Fibroblast of skin of scalp (primary cell): ENCODE measurements at places on chromosomes 4 and X.
A peak's percentile ranks its signal among the peaks of the same experiment; 100 is the strongest.

- peak; percentile 31 for DNase-seq
Observed at GRCh38 chr4:25020236-25020635, 10.5 kb downstream of the LGI2 start.

- DNase-seq: no peak
Observed at GRCh38 chrX:129650821-129651510, 3.8 kb downstream of the APLN start.

DNA sequence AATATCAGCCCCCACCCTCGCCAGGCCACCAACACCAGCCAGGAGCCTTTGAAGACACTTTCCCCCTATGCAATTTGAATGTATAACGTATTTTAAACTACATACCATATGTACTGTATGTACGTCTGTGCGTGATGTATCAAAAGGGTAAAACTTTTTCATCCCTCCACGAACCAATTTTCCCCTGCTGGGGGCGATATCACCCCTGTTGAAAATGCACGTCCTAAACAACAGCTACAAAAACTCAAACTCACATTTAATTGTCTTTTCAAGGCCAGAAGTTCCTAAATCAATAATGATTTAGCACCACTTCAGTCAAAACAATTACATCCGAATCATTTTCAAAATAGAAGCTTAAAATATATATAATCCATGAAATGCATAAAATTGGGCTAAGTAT lies 1.4 kb downstream of the VEGFD start:
- DNase-seq: no peak

- DNase-seq: peak; percentile 92
Observed at GRCh38 chr4:53490965-53491622, 100.2 kb downstream of the LNX1 start.

DNA sequence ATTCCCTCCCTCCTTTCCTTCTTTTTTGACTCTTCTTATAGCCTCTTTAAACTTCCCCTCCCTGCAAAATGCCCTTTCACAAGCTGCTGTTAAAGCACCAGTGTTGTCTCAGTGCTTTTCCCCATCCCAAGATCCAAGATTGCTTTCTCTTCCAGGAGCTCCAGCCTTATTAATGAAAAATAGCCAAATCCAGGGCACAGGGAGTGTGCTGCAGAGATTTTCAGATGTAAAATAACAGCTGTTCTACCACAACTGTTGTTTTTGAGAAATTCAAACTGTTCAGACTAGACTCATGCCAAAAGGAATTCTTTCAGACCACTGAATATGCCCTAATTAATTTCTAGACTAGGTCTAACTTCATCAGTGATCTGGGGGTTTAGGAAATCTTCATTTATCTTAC lies 47.0 kb upstream of the GPC3 start:
- DNase-seq: no peak

DNA sequence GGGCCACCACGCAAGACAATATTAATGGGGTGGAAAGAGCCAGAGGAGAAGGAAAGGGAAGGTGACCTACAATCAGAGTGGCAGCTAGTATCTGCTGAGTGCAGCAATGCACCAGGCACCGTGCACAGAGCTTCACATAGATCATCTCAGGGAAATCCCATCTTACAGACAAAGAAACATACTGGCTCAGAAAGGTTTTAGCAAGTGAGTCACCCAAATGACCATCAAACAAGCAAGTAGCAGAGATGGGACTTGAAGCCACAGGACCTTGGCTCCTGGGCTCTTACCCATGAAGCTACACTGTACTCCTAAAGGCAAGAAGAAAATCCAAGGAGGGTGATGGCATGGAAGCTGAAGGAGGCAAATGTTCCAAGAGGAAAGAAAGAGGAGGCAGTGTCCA lies 6.8 kb downstream of the ANXA5 start:
- DNase-seq: peak; percentile 64

DNA sequence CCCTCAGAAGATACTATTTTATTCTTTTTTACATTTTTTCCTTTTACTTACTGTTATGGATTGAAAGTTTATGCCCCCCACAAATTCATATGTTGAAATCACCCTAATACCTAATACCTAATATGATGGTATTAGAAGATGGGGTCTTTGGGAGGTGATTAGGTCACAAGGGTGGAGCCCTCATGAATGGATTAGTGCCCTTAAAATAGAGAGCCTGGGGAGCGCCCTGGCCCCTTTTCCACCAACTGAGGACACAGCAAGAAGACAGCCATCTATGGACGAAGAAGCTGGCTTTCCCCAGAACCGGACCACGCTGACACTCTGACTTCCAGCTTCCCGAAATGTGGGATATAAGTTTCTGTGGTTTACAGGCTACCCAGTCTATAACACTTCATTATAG lies 58.6 kb upstream of the FAT1 start:
- no peak for DNase-seq

DNA sequence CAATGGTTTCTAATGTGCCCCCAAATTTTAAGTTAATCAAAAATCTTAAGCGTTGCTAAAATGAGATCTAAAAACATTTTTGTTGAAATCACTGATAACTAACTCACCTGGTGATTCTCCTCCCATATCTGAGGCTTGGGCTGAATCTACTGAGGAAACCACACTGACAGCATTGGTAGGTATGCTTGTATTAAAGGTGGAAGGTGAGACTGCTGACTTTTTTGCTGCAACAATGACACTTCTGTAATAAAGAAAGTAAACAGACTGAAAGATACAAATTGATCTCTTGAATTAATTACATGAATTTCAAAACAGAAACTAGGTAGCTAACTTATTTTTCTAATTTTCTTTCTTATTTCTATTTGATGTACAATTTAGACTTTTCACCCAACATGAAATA lies 198.1 kb downstream of the LRBA start:
- DNase-seq: no peak

- no peak for DNase-seq
Observed at GRCh38 chrX:7074148-7074907, 73.2 kb upstream of the STS start.

DNA sequence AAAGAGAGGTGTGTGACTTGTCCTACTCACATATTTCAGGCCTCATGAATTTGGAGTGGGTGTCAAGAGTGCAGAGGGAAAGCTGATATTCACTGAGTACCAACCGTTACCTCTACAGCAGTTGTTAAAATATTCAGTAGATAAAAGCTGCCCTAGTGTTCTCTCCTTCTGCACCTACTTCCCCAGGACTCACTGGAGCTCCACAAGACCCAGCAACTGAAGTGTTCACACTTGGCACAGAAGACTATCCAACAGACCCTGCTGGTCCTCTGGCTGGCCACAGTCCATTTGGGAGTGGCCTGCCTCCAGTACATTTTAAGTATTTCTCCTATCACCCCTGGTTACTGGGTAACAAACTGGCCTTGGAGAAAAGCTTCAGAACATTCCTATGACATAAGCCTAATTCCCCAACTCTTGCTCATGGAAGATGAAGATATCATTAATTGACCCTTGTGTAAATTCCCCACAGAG lies 70.8 kb downstream of the PPARGC1A start:
- DNase-seq: peak; percentile 23

- no peak for DNase-seq
Observed at GRCh38 chrX:10108288-10108687, 48.5 kb upstream of the CLCN4 start.

GRCh38 chrX:119155416-119156035 lies 27.9 kb upstream of the KIAA1210 start:
- DNase-seq: peak; percentile 83

DNA sequence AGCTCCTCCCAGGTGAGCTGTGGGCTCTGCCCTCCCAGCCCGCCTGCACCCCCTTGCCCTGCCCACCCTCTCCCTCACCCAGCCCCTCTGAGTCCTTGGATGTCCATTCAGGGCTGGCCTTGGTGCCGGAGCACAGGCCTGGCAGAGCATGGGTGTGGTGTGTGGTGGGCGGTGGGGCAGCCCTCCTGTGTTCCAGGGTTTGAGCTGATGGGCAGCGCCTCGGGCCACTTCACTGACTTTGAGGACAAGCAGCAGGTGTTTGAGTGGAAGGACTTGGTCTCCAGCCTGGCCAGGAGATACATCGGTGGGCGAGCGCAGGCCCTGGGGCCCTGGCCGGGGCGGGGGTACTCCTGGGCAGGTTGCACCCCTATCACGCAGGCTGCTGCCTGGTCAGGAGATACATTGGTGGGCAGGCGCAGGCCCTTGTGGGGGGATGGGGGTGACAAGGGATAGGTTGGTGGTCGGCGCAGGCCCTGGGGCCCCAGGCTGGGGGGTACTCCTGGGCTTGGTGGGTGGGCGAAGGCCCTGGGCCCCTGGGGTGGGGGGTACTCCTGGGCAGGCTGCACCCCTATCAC lies 7.6 kb upstream of the SLC26A1 start:
- no peak for DNase-seq

- DNase-seq: no peak
Observed at GRCh38 chr4:55758570-55758969, 61.0 kb upstream of the EXOC1L start.

DNA sequence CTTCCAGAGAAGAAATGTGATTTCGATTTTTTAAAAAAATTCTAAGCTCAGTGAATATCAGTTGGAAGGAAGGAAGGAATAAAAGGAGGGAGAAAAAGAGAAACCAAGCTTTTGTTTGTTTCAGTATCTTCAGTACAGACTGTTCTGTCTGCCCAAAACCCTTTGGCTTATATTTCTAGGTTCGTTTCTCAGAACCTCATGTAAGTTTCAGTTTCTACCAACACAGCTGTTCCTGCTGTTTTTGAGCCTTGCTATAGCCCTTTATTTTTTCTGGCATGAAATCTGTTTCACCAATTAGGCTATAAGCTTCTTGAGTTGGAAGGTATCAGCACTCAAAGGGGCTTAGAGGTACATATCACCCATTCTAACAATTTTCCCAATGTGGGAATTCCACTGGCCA lies 157.9 kb downstream of the GBA3 start:
- DNase-seq: no peak

- no peak for DNase-seq
Observed at GRCh38 chr4:67499799-67500198, 45.5 kb downstream of the CENPC start.

DNA sequence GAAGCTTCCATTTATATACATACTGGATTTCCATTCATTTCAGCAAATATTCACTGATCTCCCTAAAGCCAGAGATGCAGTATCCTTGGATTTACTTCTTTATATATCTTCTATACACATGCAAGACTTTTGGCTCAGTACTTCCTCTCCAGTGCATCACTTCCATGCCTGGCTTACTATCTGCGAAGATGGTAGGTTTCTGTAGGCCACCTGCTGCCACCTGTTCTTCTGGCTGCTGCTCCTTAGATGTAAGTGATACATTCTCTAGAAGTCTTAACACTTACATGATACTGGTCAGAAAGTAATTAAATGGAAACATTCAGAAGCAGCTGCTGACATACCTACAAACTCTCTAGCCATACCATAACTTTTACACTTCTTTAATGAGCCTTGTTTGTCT lies 48.9 kb downstream of the TBC1D9 start:
- no peak for DNase-seq

- DNase-seq: no peak
Observed at GRCh38 chr4:112316360-112316759, 19.2 kb downstream of the ALPK1 start.

- no peak for DNase-seq
Observed at GRCh38 chr4:186684889-186685309, 38.8 kb downstream of the FAT1 start.

- DNase-seq: peak; percentile 65
Observed at GRCh38 chr4:71009086-71009485, 15.6 kb downstream of the DCK start.

DNA sequence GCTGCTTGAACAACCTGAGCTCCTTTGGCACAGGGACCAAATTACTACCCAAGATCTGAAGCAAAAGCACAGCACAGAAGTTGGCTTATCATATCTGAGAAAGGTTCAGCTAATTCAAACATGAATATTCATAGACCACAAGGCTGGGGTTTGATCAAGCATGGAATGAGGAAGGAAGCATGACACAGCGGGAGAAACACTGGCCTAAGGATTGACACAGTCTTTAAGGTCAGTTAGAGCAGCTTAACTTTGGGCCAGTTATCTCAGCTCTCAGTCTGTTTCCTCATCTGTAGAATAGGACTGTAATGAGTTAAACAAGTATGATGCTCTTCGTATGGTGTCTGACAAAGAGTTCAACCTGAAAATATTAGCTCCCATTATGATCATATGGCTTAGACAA lies 88.5 kb upstream of the CBR4 start:
- peak; percentile 38 for DNase-seq

- no peak for DNase-seq
Observed at GRCh38 chr4:36420111-36420679, 138.8 kb downstream of the DTHD1 start.

GRCh38 chr4:68750555-68750954 lies 65.2 kb upstream of the UGT2B10 start:
- DNase-seq: no peak

DNA sequence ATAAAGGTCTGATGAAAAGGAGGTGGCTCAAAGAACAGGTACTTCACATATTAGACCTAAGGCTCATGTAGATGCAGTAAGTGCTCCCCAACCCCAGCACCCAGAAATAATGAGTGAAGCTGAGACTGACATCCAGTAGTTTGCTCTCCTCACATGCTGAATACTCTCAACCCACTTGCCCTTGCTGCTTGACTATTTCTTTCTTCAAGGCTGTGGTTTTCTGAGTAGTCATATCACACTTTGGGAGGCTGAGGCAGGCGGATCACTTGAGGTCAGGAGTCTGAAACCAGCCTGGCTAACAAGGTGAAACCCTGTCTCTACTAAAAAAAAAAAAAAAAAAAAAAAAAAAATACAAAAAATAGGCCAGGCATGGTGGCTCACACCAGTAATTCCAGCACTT lies 51.5 kb upstream of the PRPS1 start:
- DNase-seq: no peak

DNA sequence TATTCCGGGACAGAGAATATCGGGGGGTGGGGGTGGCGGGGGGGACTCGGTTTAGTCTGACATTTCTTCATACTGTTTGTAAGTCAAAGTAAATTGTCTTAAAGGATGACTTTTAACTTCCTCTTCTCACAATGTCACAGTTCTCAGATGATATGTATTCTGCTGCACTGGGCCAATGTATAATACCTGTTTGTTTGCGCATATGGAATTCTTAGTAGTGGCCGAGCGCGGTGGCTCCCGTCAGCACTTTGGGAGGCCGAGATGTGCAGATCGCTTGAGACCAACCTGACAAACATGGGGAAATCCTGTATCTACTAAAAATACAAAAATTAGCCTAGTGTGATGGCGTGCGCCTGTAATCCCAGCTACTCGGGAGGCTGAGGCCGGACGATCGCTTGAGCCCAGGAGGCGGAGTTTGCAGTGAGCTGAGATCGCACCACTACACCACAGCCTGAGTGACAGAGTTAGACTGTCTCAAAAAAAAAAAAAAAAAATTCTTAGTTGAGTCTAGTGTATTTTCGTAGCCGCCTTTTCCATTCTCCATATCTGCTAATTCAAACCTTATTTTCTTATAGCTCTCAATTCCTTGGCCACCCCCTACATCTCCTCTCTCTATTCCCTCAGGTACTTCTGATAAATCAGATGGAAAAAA lies 851 bp downstream of the POLR2B start:
- DNase-seq: peak; percentile 21
